ENCODE measurements at places on chromosomes 2 and 18.

- DNase-seq: no peak
Observed at GRCh38 chr2:98759338-98759737, 28.4 kb upstream of the MGAT4A start.

DNA sequence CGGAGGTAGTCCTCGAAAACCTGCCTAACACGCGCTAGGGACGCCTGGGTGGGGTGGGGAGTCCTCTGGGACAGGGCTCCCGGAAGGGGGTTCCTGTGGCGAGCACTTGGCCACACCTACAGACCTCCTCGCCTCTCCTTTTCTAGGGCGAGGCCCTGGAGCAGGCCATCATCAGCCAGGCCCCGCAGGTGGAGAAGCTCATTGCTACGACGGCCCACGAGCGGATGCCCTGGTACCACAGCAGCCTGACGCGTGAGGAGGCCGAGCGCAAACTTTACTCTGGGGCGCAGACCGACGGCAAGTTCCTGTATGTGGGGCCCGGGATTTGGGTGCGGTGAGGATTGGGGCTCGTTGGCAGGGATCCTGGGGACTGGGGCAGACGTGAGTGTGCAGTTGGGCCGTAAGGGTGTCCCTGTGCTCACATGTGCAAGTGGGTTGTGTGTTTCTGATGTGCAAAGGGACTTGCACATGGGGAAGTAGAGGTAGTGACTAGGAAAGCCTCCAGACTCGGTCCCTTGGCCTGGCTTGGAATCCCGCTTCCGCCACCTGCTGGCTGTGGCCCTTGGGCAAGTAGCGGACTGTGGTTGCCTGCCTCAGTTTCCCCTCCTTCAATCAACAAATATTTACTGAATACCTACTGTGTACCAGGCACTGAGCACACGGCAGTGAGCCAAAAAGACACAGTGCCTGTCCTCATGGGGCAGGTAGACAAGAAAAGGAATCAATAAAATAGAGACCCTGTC is 11.7 kb downstream of the ZAP70 start:
- DNase-seq: no peak

- no peak for DNase-seq
Observed at GRCh38 chr2:215450188-215451011, 14.5 kb upstream of the FN1 start.

DNA sequence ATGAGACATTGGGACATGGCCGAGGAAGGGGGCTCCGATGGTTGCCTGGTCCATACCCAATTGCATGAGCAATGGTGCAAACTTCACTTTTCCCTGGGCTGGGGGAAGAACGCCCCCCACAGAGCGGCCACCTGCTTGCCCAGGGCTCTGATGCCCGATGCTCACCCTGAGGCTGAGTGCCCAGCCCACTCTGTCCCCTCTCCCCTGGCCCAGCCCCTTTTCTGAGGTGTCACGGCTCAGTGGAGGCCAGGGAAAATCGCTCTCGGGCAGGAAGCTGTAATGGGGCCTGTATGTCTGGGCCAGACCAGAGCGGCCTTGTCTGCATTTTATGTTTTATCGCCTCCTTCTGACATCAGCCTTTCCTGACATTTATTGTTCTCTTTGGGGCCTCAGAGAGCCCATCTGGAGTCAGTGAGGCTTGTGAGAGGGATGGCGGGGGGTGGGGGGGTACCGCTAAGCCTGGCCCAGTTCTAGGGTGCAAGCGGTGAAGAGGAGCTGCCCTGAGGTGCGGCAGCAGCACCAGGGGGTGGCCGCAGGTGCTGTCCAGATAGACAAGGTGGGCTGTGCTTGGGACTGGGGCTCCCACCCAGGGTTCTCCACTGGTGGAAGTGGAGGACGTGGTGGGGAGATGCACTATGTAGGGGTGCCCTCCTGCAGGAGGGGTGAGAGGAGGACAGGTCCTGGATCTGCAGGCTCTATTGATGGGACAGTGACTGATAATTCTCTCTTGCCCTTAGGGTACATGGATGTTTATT is 46.2 kb downstream of the INHBB start:
- no peak for DNase-seq

GRCh38 chr2:6800553-6800952 is 65.2 kb downstream of the CMPK2 start:
- DNase-seq: peak; percentile 62

GRCh38 chr2:37987098-37987775 is 62.1 kb downstream of the RMDN2 start:
- no peak for DNase-seq

DNA sequence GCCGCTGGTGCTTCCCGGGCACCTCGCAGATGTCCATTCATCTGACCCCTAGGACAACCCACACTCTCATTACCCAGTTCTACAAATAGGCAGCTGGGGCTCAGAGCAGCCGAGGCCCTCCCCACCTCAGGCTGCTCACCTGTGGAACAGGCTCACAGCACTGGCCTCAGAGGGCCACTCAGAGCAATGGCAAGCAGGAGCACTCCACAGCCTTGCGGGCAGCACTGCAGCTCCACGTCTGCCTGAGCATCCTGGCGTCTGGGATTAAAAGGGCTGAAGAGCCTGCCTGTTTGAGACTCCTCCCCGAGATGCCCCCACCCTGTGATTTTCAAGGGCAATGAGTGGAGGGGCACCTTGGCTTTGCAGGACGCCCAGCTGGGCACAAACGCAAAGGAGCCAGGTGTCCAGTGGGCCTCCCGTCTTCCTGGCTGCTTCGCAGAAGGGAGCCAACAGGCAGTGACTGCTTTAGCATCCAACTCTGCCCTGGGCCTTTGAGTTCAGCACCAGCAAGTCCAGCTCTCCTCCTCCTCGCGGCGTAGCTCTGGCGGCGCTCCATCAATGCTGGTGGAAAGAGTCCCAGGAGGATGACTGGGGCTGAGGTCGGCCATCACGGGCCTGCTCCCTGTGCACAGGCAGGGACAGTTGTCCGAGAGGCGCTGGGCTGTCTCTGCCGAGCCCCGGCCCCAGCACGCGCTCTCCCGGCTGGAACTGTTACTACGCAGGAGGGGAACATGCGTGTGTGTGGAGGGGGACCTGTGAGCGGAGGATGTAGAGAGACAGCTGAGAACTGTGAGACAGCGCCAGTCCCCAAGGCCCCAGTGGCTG is 297.2 kb downstream of the NDUFA10 start:
- DNase-seq: no peak
